ENCODE measurements at places on chromosomes 1 and 21.

DNA sequence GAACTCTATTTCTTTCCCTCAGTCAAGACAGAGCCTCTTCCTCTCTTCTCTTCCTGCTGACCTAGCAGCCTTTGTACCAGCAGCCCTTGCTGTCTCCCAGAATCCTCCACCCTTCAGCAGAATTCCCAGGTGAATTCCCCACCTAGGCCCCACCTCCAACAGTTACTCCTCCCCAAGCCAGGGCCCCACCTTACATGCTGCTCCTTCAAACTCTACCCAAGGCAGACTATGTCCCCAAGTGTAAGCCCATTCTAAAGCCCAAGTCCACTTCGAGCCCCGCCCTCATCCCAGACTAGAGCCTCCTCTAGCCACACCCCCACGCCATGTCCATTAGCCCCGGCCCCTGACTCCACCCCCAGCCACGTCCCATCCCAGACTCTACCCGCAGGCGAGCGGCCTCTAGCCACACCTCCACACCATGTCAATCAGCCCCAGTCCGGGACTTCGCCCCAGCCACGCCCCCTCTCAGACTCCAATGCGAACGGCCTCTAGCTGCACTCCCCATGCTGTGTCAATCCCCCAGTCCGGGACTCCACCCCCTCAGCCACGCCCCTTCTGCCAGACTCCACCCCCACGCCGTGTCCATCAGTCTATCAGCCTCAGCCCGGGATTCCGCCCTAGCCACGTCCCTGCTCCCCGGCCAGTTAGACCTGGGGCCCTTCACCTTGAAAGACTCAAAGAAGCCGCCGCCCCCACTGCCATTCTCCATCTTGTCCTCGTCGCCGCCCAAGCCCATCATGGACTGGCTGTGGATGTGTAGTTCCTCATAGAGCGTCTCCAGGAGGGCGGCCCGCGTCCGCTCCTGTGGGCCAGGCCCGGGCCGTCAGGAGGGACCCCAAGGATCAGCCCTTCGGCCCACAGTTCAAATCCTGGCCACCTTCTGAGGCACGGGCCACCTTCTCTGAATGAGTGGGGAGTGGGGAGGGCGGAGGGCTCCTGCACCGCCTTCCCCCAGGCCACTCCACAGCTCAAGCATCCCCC is 61.3 kb downstream of the RAP1GAP start:
- DNase-seq, result no peak

- no peak for DNase-seq
These were observed 15.4 kb upstream of the COA6 start for GRCh38 chr1:234357831-234358230.

- DNase-seq, result no peak
These were observed 164.9 kb downstream of the NFIA start for GRCh38 chr1:61247051-61247825.

DNA sequence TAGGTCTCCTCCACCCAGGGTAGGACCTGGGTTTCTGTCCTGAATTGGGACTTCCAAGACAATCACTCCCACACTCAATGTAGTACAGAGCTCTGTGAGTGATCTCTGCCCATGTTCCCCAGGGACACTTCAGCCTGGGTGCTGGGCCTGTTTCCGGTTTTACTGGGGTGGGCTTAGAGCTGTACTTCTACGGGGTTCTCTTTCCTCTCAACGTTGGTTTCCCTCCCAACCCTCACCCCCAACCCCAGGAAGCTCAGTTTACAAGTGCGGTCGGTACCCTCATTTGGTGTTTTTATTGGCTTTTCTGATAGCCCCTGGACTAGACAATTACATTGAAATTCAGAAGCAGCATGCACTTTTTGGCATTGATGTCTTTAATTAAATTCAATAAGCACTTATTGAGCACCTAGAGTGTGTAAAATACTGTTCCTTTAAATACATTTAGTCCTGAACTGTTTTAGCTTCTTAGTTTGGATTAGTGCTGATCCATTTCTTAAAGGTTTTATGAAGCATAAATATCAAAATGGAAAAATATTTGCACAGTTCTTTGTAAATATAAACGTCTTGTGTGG is 542 bp upstream of the XPR1 start:
- DNase-seq, result no peak

GRCh38 chr1:235147269-235147668 is 13.8 kb downstream of the RBM34 start:
- no peak for DNase-seq

DNA sequence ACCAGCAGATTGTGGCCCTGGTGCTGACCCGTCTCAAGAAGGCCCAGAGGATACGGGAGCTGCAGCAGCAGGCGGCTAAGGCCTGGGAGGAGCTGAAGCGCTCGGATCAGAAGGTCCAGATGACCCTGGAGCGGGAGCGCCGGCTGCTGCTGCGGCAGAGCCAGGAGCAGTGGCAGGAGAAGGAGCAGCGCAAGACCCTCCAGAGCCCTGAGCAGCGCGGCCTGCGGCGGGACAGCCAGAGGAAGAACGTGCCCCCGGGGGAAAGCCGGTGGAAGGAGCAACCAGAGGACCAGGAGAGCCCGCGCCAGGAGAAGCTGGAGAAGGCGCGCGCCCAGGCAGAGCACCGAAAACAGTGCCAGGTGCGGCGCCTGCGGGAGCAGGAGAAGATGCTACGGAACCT is 1.0 kb downstream of the CCDC185 start:
- DNase-seq, result no peak

- no peak for DNase-seq
These were observed 48.1 kb downstream of the SPATA46 start for GRCh38 chr1:162328512-162328911.

DNA sequence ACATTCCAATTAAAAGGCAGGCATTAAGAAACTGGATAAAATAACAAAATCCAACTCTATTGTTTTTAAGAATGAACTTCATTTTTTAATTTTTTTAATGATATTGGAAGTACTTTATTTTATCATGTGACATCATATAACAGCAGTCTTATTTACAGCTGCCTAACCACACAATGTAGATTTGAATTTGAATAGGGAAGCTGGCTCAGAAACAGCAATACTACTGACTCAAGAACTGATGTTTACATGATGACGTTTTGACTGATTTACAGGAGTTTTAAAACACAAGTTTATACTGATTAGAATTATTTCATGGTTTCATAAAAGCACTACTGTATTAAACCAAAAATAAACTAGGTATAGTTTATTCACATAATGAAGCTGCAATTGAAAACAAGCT is 348.7 kb upstream of the NR5A2 start:
- DNase-seq, result no peak

DNA sequence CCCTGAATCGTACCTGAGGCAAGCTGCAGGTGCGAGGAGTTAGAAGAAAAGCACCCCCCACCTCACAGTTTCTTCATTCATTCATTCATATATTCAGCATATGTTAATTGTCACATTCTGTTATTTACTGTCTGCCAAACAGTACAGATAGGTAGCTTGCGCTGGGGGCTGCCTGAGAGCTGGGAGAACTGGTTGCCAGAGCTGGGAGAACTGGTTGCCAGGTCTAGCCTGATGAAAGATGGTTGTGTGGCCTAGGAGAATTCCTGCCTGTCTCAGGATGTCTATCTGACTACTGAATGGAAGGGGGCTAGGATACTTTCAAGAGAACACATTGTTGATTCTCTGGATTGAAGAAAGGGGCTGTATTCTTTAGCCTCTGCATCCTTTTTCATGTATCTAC is 225.9 kb upstream of the POU3F1 start:
- no peak for DNase-seq

DNA sequence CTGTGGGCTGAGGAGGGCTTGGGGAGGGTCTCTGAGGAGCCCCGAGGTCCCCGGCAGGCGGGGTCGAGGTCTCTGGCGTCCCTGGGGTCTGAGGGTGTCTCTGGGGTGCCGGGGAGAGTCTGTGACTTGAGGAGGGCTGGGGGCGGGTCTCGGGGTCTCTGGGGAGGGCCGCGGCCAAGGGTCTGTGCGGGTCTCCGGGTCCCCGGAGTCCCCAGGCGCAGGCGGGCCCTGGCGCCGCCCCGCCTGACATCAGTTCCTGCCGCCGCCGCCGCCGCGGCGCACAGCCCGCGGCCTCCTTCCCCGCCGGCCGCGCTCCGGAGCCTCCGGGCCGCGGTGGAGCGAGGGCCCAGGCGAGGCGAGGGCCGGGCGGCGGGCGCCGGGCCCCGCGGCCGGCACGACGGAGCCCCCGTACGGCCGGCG is at the start of gene PLEKHM2:
PLEKHM2 (plus strand) TSS at position 279 of the 420 bp plus-strand sequence. CDS start 239 bp downstream, outside the sequence.
- peak; percentile 18 for DNase-seq

DNA sequence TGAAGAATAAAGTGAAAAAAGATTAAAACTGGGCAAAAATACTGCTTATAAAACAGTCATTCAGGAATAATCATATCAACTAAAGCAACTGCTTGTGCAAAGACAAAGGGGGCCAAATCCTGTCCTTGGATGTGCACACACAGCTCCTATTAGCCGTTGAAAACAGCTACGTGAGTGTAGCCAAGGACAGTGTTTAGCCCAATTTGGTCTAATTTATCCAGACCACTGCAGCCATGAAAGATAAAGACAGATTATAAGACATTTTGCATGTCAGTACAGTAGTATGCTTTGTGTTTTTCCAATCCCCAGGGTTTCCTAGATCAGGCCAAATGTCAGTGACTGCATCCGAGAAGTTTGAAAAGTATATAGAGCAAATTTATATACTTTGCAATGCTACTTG is 146.3 kb upstream of the PKN2 start:
- DNase-seq, result no peak

- no peak for DNase-seq
These were observed 44.6 kb downstream of the WDR4 start for GRCh38 chr21:42834726-42835191.

GRCh38 chr21:26085882-26086281 is 84.7 kb downstream of the APP start:
- no peak for DNase-seq

GRCh38 chr21:31045841-31046240 is 7.6 kb upstream of the KRTAP19-8 start:
- no peak for DNase-seq

- DNase-seq, result no peak
These were observed 145.8 kb upstream of the TMPRSS15 start for GRCh38 chr21:18549214-18549905.

- DNase-seq, result no peak
These were observed 19.4 kb downstream of the URB2 start for GRCh38 chr1:229645324-229645993.

- DNase-seq, result no peak
These were observed 25.6 kb upstream of the JUN start for GRCh38 chr1:58809325-58810010.

DNA sequence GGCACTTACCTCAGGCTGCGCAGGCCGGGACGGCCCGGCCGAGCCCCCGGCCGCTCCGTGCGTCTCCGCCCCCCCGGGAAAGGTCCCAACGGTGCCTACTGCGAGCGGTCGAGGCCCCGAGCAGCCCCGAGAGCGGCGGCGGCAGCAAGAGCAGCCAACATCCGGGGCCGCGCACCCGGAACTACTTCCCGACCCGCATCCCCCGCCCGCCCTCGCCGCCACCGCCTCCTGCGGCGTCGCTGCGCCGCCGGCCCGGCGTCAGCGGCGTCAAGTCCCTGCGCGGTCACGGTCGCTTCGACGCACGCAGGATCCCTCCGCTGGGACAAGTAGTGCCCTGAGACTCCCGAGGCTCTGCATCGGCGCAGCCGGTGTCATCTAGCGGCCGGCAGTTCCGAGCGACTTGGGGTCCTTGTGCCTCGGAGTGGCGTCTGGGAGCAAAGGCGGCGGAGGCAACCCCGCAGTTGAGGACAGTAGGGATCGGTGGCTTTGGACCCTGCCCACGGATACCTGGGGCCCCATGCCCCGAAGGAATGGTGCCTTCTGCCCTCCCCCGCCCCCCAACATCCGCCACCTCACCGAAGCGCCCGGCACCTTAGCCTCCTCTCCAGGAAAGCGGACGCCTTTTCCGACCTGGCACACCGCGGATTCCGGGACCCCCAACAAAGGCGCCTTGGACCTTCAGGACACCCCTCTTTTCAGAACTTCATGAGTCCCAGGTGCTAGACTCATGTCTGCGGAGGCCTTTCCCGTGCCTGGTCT is at the start of gene FOXJ3:
FOXJ3 (minus strand) TSS at position 186 of the 759 bp plus-strand sequence. CDS start 24,142 bp downstream, outside the sequence.
- peak; percentile 89 for DNase-seq

- DNase-seq, result no peak
These were observed 320.5 kb downstream of the KCTD3 start for GRCh38 chr1:215887627-215888026.

DNA sequence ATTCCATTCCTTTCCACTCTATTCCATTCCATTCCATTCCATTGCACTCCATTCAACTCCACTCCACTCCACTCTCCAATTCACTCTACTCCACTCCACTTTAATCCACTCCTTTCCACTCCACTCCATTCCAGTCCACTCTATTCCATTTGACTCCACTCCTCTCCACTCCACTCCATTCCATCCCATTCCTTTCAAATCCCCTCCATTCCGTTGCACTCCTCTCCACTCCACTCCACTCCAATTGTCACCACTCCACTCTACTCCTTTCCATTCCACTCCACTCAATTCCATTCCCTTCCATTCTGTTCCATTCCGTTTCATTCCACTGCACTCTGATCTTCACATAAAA is 2563.7 kb upstream of the TPTE start:
- DNase-seq, result no peak

- DNase-seq, result no peak
These were observed 38.1 kb upstream of the A3GALT2 start for GRCh38 chr1:33358795-33359503.

DNA sequence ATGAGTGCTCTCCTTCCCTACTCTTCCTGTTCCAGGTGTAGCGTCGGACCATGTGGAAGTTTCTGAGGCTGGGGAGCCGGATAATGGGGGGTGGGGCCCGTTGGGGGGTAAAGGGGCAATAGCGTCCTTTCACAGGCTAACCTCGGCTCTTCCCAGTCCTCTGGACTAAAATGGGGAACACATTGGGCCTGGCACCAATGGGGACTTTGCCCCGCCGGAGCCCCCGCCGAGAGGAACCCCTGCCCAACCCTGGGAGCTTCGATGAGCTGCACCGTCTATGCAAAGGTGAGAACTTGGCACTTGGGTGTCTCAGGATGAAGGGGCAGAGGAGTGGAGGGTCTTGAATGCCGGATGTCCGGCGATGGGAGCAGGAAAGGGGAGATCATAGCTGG is 456 bp downstream of the TOMM40L start:
- DNase-seq, result no peak

GRCh38 chr1:33082575-33083108 is 1.7 kb downstream of the AZIN2 start:
- no peak for DNase-seq

DNA sequence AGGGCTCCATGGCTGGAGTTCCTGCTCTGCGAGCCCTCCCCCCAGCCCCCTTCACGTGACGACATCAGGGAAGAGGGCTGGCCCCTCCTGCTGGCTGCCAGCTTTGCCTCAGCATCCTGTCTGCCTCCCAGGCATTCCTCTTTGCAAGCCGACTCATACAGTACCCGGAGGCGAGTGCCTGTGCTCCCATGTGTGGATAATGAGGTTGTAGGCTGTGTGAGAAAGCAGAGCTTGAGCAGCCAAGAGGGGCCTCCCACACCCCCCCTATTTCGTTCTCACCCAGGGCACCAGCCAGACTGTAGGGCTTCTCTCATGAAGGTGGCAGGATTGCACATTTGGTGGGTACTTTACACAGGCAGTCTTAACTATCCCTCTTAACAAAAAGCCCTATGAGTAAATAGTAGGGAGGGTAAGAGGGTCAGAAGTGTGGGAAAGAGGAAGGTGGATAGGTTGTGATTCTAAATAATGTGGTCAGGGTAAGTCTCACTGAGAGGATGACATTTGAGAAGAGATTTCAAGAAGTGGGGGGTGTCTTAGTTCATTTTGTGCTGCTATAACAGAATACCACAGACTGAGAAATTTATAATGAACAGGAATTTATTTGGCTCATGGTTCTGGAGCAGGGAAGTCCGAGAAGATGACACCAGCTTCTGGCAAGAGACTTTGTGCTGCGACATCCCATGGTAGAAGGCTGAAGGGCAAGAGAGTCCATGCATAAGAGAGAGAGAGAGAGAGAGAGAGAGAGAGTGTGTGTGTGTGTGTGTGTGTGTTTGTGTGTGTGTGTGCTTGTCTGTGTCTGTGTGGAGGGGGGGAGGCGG is 113.5 kb downstream of the OMA1 start:
- no peak for DNase-seq
